Mesothelial cell of epicardium (in vitro differentiated cells): ENCODE measurements at places on chromosomes 12 and 14. TPM values are rescaled to one million over a fixed set of nuclear protein-coding genes. Genes with fewer than 3 reads are reported as not detected.

The LMO3 gene
- total RNA-seq, result 0.53 to 0.69 TPM (median 0.61 TPM) in 3 replicates

DNA sequence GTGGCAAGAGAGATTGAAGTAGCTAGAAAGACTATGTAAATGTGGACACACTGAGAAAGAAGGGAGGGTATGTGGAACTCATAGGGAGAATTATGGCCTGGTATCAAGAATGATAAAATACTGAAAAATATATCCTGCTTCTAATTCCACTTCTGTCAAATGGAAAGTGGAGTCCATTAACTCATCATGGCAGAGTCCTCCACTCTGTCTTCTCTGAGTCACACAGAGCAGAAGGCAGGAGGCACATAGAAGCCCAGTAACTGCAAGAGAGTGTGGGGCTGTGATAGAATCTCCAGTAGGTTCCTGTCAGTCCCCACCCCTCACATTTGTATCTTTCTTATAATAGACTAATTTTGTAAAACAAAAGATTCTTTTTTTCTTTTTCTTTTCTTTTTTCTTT, 223.7 kb downstream of the AKAP6 start:
- DNase-seq, result no peak

- no peak for DNase-seq
Observed at GRCh38 chr14:32908196-32909084, 30.2 kb upstream of the NPAS3 start.

DNA sequence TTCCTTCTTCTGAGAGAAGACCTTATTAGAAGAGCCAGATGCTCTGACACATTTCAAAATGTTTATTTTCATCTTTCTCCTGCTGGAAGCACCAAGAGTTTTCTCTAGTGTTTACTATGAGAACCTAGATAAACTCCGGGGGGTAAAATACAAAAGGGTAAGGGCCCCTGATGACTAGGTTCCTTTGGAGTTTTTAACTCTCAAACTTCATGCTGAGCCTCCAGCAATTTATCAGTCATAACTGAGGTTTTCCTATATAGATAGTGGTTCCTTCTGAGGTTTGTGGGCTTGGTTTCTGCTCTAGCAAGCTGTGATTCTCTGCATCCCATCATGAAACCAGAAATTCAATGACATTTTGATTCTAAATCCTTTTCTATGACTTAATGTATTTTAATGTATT, 210.9 kb downstream of the LRFN5 start:
- no peak for DNase-seq

- DNase-seq, result no peak
Observed at GRCh38 chr12:43123461-43123860, 428.5 kb downstream of the ADAMTS20 start.

DNA sequence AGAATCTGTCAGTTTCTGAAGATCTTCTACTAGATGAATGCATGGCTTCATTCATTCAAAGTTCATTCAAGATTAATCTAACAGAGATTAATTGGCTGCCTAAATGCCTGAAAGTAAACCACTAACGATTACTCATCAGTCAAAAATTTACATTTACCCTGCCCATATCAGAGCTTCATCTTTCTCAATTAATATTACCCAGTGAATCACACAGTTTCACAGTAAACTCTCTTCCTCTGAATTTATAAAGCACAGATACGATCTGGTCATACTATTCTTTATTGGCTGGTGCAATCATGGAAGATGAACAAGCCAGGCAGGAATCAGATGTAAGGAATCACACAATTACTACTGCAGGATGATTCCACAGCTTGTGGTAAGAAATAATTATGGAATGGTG, 377.7 kb downstream of the SLC16A7 start:
- no peak for DNase-seq

DNA sequence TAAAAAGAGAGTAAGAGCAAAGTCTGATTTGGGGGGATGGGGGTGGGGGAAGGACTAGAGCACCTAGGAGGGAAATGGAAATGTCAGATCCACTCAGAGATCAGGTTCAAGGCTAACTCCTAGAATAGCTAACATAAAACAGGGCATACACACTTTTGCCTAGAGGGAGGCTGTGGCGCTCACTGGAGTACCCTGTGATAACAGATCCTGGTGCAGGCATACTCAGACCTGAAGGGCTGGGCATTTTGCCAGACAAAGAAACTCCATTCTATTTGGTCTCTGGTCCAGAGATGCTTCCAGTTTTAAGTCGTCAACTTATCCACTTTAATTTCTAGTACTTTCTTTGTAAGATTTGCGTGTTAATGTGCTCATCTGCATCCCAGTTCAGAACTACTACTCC, 5.8 kb downstream of the CTDSP2 start:
- DNase-seq, result no peak

DNA sequence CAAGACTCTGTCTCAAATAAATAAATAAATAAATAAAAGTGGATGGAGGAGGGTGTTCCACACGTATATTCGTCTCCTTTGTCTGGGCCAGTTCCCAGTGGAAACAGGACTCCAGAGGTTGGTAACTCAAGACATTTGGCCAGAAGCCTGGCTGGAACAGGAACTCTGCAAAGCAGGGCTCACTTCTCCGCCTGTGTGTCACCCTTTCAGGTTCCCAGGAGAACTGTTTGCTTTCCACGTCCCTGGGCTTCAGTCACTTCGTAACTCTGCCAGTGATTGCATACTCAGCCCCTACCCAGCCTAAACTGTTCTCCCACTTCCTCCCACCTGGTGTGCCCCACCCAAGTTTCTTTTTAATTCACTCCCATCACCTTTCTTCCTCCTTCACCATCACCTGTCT, 7.0 kb upstream of the UBE2N start:
- DNase-seq, result no peak

DNA sequence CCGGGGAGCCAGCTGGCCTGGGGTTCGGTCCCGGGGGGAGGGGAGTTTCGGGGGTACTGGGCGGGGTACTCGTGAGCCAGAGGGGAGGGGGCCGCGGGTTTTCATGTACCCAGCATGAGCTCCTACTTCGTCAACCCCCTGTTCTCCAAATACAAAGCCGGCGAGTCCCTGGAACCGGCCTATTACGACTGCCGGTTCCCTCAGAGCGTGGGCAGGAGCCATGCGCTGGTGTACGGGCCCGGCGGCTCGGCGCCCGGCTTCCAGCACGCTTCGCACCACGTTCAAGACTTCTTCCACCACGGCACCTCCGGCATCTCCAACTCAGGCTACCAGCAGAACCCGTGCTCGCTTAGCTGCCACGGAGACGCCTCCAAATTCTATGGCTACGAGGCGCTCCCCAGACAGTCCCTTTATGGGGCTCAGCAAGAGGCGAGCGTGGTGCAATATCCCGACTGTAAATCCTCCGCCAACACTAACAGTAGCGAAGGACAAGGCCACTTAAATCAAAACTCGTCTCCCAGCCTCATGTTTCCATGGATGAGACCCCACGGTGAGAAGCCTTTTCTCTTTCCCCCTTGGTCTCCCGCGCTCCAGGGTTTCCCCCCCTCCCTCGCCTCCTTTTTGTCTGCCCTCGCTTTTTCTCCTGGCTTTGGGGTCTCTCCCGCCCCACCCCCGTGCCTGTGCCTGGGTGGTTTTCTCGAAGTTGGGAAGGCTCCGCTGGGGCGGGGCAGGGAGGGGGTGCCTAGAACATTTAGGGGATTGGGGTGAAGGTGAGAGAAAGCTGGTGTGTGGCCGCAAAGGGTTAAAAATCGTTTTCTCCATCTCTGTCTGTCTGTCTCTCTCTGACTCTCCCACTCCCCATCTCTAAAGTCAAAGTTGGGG, 627 bp downstream of the HOXC8 start:
- no peak for DNase-seq
